Neural crest cell (in vitro differentiated cells): ENCODE measurements at places on chromosomes 1 and 21.

DNA sequence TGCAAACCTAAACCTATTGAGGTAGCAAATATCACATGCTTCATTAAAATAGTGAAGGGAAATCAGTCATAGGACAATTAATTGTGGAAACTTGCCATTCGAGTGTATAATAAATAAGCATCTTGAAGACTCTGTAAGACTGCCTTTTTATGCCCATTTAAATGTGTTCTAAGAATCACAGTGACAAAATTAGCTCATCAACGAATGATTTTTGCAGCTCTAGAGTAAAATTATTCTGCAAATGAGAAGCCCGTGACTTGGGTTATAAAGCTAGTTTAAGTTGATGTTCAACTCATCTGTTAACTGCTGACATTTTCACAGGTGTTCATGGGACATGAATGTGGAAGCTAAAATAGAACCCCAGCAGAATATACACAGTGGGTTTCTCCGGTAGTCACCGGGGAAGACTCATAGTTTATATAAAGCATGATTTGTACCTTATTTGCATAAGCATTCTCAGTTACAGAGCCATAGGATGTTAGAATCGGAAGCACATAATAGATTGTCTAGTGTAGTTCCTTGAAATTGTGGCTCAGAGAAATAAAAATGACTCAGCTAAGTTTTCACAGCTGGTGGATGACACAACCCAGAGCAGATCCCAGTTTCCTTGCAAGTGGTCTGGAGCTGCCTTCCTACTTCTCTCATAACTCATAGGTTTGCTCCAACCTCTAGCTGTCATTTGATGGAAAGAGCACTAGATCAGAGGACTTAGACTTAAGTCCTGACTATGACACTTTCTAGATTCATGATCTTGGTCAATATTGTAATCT, 107.3 kb downstream of the UCHL5 start:
- no peak for DNase-seq

DNA sequence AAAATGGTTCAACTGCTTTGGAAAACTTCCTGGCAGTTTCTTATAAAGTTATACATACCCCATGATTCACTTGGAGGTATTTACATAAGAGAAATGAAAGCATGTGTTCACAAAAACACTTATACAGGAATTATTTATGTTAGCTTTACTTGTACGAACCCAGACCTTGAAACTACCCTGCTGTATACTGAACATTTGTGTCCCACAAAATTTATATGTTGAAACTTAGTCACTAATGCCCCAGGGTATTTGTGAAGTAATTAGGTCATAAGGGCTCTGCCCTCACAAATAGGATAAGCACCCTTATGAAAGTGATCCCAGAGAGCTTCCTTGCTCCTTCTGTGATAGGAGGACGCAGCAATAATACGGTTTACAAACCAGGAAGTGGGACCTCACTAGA, 42.7 kb upstream of the B3GALT2 start:
- no peak for DNase-seq

DNA sequence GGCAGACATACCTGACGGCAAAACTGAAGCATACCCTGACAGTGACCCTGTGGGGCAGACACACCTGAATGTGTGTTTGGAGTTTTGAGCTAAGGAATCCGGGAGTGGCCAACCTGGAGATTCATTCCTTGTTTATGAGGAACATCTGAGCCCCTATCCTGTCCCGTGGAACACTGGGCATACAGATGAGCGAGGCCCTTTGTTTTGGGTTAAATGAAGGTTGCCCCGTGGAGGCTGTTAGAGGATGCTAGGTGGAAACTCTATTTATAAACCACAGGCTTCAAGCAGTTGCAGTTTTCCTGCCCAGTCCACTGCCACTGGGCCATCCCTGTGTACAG, 18.1 kb downstream of the GALNT2 start:
- no peak for DNase-seq

DNA sequence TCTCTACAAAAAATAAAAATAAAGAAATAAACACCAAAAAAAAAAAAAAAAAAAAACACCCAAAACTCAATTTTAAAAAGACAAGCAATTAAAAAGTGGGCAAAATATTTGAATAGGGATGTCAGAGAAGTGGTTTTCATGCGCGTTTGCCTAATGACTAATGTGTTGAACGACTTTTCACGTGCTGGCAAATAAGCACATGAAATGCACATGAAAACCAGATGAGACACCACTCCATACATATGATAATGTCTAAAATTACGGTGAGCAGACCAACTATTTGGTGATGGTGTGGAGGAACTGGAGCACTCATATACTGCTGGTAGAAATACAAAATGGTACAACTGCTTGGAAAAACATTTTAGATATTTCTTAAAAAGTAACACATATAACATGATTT, 39.4 kb upstream of the UHMK1 start:
- DNase-seq: no peak

- DNase-seq: no peak
Measured at GRCh38 chr1:208997726-208998312, 585.7 kb upstream of the CAMK1G start.

- no peak for DNase-seq
Measured at GRCh38 chr1:115476616-115477015, 138.6 kb upstream of the NGF start.

DNA sequence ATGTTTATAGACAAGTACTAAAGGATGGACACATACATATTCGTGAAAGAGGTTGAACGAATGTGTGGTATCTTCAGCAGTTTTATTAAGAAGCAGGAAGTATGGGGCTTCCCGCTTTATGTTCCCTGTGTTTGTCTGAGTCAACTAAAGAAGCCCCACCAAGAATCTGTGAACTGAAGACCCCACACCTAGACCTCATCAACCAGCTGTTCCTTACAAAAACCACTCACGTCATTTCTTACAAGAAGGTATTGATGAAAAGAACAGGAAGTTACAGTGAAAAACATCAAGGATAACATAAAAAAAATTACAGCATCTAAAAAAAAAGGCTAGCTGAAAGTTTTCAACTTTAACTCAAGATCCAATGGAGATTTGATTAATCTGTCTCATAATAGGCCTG, 12.3 kb downstream of the REG4 start:
- DNase-seq: no peak

DNA sequence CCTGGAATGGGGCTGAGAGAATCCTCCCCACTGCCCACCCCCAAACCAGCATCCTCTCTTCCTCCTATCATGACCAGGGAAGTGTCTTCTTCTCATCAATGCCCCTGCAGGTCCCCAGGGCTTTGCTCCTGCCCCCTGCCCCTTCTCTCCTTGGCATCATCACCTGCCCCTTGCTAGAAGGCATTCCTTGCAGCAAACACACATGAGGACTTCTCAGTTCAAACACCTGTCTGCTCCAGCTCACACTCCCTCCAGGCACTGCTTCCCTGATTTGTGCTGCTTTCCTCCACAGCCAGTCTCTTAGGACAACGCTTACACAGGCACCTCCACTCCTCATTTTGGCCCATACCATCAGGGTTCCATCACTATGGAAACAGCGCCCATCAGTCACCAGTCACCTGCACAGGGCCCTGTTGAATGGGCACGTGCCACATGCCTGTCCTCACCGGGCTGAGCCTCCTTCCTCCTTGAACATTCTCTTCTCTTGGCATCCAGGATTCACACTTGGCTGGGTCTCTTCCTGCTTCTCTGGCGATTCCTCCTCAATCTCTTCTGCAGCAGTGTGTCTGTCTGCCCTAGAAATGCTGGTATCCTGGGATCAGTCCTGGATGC, 81.9 kb upstream of the EDN2 start:
- DNase-seq: no peak

- no peak for DNase-seq
Measured at GRCh38 chr1:83527987-83528386, 470.9 kb downstream of the TTLL7 start.

- no peak for DNase-seq
Measured at GRCh38 chr1:67138813-67139499, 4.2 kb upstream of the C1orf141 start.

- DNase-seq: no peak
Measured at GRCh38 chr1:167185062-167185461, 35.6 kb upstream of the POU2F1 start.

DNA sequence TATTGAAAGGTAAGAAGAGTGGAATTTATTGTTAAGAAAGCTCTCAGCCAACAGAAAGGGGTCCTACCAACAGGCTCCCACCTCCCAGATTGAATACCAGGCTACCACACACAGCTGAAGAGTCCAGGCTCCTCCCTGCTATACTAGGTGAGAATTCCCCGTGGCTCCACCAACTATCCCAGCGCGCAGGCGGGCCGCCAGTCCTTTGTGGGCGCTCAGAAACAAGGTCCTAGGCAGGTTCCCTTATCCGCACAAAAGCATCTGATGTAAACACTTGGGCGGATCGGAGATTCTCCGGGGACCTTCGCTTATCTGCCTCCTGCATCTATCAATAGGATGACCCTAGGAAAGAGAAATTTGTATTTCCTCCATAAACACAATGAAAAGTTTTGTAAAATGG, 423.9 kb upstream of the ADGRL4 start:
- no peak for DNase-seq

DNA sequence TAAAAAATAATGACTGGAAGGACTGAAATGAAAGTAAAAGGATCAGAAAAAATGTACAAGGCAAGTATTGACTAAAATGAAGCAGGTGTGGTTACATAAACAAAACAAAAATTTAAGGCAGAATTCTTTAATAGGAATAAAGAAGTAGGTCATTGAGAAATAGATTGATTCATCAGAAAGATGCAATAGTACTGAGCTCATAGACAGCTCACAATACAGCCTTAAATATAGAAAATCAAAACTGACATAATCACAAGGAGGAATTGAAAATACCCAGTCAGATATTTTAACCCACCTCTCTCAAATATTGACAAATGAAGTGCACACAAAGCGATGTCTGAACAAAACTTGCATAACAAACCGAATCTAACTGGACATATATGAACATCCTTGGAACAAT, 366.8 kb upstream of the DPYD start:
- no peak for DNase-seq

GRCh38 chr1:168821434-168821833, 92.4 kb upstream of the DPT start:
- no peak for DNase-seq

DNA sequence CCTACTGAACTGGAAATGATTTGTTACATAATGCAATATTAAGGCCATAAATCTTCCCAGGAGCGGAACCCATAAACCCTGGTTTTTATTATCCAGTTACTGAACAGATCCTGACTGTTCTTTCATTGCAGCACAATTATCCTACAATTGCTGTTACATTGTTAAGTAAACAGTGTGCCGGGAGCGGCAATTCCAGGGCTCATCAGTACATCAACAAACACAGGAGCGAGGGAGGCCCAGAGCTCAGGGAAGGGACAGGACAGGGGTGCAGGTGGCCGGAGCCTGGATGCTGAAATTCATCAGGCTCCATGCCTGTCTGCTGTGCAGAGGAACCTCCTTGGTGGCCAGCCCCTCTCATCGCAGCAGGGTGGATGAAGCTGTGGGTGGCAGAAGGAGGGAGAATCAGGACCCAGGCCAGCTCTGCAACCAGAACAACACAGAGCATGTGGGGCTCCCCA, 544.7 kb downstream of the NPHP4 start:
- no peak for DNase-seq

DNA sequence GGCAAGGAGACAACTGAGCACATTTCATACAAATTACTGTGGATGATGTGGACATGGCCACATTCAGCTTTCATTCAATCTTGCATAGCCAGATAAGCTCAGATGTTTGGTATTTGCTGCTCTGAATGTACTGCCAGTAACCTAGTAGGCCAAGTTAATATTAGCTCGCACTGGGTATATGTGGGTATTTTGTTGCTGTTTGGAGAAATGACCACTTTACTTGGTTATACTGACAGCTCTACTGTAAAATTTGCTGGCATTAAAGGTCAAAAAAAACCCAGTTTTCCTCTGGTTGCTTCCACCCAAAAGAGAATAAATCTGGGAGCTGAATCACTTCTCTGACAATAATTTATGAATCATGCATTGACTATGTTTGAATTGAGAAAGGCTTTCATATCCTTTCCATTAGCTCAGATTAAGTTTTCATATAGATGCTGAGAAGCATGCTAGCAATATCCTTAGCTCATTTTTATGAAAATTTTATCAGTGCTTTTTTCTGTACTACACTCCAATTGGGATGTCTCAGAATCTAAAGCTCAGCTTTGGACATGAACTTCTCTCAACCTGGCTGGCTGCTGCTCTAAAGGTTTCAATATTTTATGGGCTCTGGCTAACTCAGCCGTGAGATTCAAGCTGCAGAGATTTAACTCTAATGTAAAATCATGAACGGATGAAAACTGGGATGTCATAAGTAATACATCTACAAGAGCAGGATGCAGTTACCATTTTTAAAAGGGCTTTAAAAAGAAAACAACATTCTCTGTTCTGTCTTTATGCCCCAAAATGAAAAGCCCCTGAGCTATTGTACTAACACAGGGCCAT, 330.0 kb downstream of the BARHL2 start:
- DNase-seq: no peak

- no peak for DNase-seq
Measured at GRCh38 chr1:237235091-237235490, 193.1 kb downstream of the RYR2 start.

DNA sequence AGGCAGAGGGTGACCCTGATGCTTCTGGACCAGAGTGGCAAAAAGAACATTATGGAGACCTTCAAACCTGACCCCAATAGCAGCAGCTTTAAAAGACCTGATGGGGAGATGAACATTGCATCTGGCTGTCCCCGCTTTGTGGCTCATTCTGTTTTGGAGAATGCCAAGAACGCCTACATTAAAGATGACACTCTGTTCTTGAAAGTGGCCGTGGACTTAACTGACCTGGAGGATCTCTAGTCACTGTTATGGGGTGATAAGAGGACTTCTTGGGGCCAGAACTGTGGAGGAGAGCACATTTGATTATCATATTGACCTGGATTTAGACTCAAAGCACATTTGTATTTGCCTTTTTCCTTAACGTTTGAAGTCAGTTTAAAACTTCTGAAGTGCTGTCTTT, 45.8 kb downstream of the TRAF5 start:
- DNase-seq: no peak

DNA sequence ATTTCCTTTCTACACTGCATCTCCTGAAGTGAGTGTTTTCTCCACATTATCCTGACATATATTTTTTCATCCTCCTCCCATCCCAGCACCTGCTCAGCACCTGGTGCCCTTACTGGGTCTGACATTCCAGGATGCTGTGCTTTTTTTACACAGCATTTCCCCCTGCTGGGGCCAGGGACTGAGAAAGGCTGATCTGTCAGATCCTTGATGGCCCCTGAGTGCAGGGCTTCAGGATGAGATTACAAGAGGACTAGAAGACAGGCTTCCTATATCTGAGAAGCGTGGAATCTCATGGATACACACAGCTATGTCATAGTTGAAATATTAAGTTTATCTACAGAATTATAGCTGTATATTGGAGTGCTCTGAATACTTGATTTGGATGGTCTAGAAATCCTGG, 24.4 kb downstream of the RCAN1 start:
- DNase-seq: no peak

DNA sequence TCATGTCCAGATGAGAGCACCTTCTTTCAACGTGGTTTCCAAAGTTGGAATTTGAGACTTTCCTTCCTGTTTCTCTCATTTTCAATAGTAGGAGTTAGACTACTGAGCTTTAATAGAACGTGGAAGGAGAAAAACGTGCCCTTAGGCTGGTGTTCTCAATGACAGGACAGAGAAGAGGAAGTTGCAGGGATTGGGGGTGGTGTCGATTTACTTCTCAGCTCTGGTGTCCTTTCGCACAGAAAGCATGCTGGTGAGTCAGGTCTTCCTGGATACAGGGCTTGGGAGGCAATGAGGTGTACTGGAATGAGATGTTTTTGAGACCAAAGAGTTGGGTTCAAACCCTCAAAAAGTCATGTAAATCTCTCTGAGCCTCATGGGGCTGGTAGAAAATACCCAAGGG, 67.1 kb downstream of the HIVEP3 start:
- DNase-seq: no peak

GRCh38 chr1:1156140-1157032, 17.3 kb upstream of the TTLL10 start:
- DNase-seq: no peak

GRCh38 chr1:51576923-51577322, 40.0 kb upstream of the OSBPL9 start:
- no peak for DNase-seq
